ENCODE measurements at places on chromosomes 4 and X. TPM values are rescaled to one million over a fixed set of nuclear protein-coding genes. Genes with fewer than 3 reads are reported as not detected.

The ANKRD17 gene
- 40.5 TPM for total RNA-seq

The GIMD1 gene
- not detected for total RNA-seq

The PRR32 gene
- total RNA-seq: not detected

The ADH7 gene
- not detected for total RNA-seq

The AFF2 gene
- total RNA-seq: 14.6 TPM

The OTUD6A gene
- not detected for total RNA-seq

The FGF13 gene
- 81.2 TPM for total RNA-seq

The CABS1 gene
- total RNA-seq: not detected

The SPOCK3 gene
- total RNA-seq: 0.11 TPM

The SMR3B gene
- total RNA-seq: not detected

The SRPX gene
- 8.0 TPM for total RNA-seq

The DUSP21 gene
- not detected for total RNA-seq

Data from H7 (cell line).